ENCODE measurements at places on chromosomes 5 and 9. TPM values are rescaled to one million over a fixed set of nuclear protein-coding genes. Genes with fewer than 3 reads are reported as not detected.

The CNTFR gene
- 18.0 TPM for total RNA-seq

The SLC27A4 gene
- 23.8 TPM for total RNA-seq

The CAMK4 gene
- total RNA-seq = 5.8 TPM

The TMEM174 gene
- total RNA-seq = not detected

The DND1 gene
- 2.9 TPM for total RNA-seq

The DBH gene
- total RNA-seq = 0.24 TPM

The DNM1 gene
- 105 TPM for total RNA-seq

The PRRT1B gene
- total RNA-seq = 1.2 TPM

The SLC34A3 gene
- 0.13 TPM for total RNA-seq

The NTRK2 gene
- total RNA-seq = 0.05 TPM

The ADAMTSL1 gene
- total RNA-seq = 1.2 TPM

The PLEKHG4B gene
- 51.4 TPM for total RNA-seq

The DDX4 gene
- 0.32 TPM for total RNA-seq

The SARDH gene
- 15.2 TPM for total RNA-seq

The LIX1 gene
- total RNA-seq = not detected

The NUTM2G gene
- total RNA-seq = 0.27 TPM

The SHC3 gene
- total RNA-seq = 4.2 TPM

The SCGB3A2 gene
- 57.3 TPM for total RNA-seq

The TMC1 gene
- 0.31 TPM for total RNA-seq

The SPATA31C1 gene
- not detected for total RNA-seq

The SH2D3C gene
- total RNA-seq = 5.4 TPM

The PCDHA12 gene
- total RNA-seq = 10.7 TPM

Measured in WTC11 (cell line).